ENCODE measurements at places on chromosomes 16 and 17.

DNA sequence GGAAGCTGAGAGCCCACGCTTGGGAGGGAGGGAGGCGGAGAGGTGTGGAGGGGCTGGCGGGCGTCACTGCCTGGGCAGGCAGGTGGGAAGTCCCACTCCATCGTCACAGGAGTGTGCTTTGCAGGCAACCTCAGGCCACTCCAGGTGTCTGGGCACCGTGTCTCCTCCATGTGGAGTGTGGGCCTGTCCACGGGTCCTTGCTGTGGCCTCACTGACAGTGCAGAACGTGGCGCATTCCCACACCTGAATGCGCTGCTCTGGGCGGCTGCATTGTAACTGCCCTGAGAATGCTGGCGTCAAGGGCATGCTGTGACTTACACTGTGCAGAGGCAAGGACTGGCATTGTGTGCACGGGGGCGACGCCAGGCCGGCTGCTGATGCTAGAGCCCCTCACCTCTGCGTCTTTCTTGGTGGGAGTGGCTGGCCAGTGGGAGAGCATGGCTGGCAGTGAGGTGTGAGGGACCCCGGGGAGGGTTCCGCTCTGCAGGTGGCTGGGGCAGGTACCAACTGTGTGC, 66.4 kb downstream of the BANP start:
- no peak for DNase-seq

DNA sequence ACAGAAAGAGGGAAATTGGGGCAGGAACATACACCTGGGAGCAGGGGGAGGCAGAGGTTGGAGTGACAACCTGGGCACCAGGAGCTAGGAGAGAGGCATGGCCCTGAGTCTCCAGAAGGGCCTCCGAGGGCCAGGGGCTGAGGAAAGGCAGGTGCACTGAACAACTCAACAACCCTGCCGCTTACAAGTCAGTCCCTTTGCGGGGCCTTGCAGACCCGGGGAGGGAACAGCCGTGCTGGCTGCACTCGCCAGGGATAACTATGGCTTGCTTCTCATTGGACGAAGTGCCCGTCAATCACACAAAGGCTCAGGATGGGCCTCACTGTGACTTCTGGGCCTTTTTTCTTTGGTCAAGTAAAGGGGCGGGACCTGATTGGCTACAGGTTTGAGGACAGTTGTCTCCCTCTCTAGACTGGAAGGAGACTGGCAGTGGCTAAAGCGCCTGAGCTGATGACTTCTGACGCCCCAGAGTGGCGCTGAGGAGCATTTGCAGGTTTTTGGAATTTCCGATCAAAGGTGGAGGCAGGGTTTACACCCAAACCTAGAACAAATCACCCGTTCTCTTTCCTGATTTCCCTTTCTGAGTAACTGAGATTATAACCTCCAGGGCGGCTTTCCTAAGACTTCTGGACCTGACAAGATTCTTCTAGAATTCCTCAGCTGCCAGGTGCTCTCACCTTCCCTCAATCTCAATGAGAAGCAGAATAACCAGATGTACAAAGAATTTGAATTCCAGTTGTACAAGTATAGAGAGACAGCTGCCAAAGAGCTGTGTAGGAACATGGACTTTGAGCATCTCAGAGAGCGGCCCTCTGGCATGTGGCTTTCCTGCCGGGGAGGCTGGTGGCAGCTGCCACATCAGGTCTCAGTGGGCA, 27.6 kb upstream of the ST6GALNAC2 start:
- no peak for DNase-seq

DNA sequence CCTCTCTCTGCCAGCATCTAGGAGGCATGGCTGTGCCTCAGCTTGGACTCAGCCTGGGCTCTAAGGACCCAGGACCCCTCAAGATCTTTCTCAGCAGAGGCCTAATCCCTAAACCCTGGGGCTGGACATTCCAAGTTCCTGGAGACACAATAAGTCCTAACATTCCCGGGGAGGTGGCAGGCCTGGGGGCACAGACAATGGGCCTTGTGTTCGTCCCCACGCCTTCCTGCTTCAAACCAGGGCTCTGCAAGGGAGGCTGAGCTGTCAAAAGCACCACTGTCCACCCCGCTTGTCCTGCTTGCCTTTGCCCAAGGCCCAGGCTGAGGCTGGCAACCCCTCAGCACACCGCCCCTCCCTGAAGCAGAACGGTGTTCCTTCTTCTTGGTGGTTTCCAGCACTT, 13.7 kb downstream of the SDK2 start:
- DNase-seq: no peak

- DNase-seq: no peak
These were observed 116.4 kb downstream of the HS3ST3A1 start for GRCh38 chr17:13485327-13485726.

- no peak for DNase-seq
These were observed 40.0 kb downstream of the MYH3 start for GRCh38 chr17:10617120-10617505.

- peak; percentile 2 for DNase-seq
These were observed 129.9 kb downstream of the RAP1GAP2 start for GRCh38 chr17:2926019-2926650.

DNA sequence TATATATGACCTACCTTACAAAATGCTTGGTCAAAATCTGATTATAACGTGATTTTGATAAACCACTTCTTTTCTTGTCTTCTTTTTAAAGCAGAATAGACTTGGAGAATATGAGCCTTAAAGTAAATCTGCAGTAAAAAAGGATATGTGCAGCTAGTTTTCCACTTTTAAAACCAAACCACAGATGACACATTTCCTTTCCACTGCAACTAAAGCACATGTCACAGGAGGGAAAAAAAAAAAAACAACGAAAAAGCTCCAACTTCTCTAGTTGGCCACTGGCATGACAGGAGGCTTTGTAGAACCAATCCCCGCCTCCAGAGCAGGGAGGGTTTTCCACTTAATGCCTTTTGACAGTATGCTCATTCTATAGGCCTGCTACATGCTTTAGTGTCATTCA, at the start of gene EVI2A:
TSS of gene EVI2A (minus strand) at position 142 of the 400 bp plus-strand sequence. CDS start 2,609 bp downstream, outside the sequence.
- DNase-seq: peak; percentile 56

DNA sequence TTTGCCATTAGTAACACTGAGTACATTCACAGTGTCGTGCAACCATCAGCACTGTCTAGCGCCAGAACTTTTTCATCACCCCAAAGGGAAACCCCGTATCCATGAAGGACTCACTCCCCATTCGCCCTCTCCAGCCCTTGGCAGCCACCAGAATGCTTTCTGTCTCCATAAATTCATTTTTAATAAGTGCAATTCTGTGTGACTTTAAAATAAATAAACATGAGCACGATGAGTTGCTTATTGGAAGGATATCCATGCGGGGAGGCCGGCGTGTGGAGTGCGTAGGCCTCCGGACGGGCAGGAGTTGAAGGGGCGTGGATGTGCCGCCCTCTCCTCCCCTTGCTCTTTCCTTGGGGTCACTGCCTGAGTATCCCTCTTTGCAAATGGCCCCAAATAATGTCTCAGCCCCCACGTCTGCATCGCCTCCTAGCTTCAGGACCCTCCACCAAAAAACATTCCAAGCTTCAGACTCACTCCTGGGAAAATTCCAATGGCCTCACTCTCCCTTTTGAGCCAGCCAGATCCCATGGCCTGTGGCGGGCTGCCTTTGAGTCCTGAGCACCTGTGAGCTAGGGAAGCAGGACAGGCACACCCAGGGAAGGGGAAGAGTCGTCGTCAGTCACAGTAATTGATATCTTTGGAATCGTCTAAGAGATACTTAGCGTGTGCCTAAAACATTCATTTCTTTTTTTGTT, 306.3 kb downstream of the SEC14L1 start:
- DNase-seq: no peak

DNA sequence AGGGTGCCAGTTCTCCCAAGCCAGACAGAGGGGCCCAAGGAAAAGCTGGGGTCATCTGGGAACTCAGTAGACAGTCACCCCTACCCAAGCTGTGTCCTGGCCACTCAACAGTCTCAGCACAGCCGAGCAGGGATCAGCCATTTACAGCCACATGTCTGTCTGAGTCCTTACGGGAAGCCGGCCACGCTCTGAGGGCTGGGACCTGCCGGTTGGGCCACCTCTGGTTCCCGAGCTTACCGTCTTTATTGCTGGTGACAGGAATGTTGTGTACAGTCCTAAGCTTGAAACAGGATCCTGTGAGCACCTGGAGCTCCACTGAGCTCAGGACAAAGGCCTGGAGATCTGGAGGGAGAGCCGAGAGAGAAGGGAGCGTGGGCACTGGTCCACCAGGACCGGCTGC, 59.8 kb downstream of the TIMM22 start:
- DNase-seq: no peak

DNA sequence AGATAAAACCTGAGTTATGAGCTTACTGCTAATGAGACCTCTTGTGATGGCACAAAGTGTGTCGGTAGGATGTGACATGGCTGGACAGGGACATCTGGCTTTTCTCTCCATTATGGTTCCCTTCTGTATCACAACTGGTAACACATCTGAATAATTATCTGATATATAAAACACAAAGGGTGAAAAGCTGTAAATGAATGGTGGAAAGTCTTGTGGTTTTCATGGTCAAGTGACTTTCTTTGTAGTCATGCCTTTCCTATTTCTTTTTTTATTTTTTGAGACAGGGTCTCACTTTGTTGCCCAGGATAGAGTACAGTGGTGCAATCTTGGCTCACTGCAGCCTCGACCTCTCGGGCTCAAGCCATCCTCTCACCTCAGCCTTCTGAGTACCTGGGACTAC, 35.3 kb upstream of the ZFHX3 start:
- no peak for DNase-seq

DNA sequence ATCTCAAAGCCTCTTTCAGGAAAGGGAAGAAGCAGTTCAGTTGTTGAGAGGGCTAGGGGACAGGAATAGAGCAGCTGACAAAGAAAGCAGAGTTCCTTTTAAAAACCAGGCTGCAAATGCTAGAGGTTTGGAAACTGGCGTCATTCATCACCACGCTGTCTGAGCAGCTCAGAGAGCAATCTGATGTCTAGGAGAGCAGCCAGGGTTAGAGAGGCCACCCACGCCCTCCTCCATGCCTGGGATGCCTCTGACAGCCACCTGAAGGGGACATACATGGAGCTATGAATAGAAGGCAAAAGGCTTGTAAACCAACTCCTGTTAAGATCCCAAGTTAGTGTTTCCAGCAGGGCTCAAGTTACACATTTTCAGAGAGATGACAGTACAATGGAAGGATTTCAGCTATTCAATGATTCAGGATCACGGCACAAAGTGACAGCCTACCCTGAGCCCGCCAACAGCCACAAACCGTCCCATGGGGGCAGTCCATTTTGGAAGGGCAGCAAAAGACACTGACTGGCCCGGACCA, 12.4 kb downstream of the RAB5C start:
- DNase-seq: peak; percentile 76

GRCh38 chr17:80970044-80970761, 21.4 kb upstream of the CHMP6 start:
- DNase-seq: no peak

DNA sequence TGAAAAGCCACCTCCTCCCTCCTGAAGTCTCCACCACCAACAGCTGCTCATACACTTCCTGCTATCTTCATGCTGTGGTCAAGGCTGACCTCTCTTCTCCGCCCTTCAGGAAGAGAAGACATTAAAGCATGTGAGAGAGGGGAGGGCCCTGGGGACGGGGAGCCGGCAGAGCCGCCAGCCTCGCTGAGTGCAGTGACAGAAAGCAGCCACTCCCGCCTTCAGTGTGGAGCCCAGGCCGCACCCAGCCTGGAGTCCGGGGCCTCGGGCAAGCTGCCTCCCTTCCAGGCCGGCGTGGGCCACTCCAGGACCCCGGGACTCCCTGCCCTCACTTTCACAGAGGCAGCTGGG, 94.7 kb upstream of the TNRC6C start:
- DNase-seq: no peak

DNA sequence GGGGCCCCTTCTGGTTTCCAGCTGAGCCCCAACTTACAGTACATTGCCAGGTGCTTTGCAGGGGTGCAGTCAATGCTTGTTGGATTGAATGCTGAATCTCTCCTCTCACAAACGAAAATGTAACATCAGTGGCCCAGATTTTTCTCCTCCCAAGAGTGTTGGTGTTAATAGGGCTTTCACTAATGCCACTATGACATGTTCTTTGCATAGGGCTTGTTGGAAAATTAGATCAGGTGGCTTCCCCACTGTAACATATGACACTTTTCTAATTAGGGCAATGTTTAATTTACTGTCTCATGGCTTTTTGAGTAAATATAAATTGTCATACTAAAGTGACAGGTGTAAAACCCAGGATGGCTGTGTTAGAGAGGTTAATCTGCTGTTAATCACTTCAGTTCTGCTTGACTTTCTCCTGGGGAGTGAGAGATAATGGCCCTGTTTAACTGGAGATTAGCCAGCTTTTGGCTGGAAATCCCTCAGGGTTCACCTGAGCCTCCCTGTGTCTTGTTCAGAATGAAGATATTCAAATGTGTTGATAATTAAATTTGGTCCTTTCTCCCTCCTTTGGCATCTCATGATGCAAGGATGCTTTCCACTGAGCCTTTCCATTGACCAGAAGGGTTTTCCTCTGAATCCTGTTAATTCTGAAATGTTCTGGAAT, 502.3 kb downstream of the RBFOX1 start:
- no peak for DNase-seq

DNA sequence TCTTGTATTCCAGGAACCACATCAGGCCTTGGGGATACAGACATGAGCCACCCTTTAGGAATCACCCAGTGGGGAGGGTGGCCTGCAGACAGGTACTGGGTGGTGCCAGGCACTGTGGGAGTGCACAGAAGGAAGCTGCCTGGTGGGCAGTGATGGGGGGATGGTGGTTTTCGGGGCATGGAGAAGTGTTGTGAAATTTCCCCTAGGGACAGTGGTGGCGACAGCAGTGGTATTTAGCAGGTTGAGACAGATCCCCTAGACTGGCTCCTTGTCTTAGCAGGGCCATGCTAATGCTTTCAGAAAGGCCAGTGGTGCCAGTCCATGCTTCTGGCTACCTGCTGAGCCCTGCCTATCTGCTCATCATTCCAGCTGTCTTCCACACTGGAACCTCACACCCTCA, 129.6 kb downstream of the SPACA3 start:
- DNase-seq: no peak

GRCh38 chr16:80804526-80805383, at the start of gene CDYL2:
Gene CDYL2 (minus strand): TSS chr16:80804598. CDS start chr16:80804173, 425 bp downstream.
- DNase-seq: peak; percentile 68

DNA sequence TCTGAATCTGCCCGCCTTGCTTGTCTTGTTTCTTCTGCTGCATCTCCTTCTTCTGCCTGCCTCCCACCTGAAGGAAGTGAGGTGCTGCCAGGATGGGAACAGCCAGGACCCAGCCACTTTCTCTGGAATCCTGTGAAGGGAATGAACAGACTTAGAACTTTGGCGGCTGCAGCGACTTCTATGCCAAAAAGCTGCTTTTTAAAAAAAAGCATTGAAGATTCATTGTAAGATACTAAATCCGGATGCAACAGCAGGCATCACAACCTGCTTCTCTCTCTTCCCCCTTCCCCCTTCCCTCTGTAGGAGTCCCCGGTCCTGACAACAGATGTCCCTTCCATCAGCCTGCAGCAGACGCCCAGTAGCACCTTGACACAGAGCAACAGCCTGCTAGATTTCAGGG, 176.3 kb downstream of the HS3ST4 start:
- no peak for DNase-seq

GRCh38 chr17:40935624-40936023, 1.8 kb downstream of the KRT23 start:
- DNase-seq: no peak

Measured in adipocyte (in vitro differentiated cells).